Activated T-cell treated with anti-CD3 and anti-CD28 coated beads, Interleukin-2, amount 50 U/mL, for 72 hours (primary cell): ENCODE measurements at places on chromosomes 11 and 22. TPM values are rescaled to one million over a fixed set of nuclear protein-coding genes. Genes with fewer than 3 reads are reported as not detected.

DNA sequence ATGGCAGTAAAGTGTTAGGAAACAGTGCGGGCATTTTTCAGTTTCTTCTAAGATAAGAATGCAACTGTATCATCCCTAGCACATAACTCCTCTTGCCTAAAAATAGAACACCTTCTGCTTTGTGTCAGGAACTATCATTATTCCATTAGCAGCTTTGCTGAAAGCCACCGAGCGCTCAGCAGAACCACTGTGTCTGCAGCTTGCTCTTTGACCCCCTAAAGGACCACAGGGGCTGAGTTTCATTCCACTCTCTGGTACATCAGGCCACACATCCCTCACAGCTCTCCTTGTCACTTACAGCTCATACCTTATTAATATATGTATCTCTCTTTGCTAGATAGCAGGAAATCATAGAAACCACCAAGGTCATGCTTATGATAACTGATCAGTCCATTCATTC is 360.2 kb downstream of the KCNA4 start:
- no peak for DNase-seq

GRCh38 chr11:45145083-45145378 is 1.4 kb upstream of the PRDM11 start:
- no peak for DNase-seq

- DNase-seq, result no peak
Measured at GRCh38 chr11:33737362-33737821, 1.2 kb upstream of the CD59 start.

PDGFB gene
- total RNA-seq, result 2.9 TPM

CYB5R2 gene
- 14.8 TPM for total RNA-seq

GRCh38 chr22:24068717-24069297 is 57.7 kb downstream of the CABIN1 start:
- no peak for DNase-seq

A4GALT gene
- total RNA-seq, result 0.46 TPM

DNA sequence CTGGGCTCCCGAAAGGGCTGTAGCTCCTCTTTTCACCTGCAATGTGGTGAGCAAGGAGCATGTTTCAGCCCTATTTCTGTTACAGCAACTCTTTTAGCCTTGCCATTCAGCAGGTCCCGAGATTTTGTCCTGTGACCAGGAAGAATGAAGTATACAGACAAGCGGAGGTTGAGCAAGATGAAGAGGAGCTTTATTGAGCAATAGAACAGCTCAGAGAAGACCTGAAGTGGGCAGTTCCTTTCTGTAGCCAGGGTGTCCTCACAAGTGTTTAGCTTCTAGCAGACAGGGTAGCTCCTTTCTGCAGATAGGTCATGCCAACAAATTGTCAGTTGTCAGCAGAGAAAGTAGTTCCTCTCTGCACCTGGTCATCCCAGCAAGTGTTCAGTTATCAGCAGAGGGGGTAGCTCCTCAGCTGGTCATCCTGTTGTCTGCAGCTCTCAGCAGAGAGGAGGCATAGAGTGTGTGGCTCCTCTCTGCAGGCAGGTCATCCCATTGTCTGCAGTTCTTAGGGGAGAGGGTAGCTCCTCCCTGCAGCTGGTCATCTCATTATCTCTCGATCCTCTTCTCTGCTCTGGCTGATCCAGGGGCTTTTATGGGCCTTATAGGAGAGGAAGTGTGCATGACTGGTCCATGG is 5.4 kb upstream of the OR56A4 start:
- no peak for DNase-seq

RASSF10 gene
- total RNA-seq, result 0.09 TPM

SMIM38 gene
- 2.3 TPM for total RNA-seq
